Activated T-cell treated with anti-CD3 and anti-CD28 coated beads for 4 hours (primary cell): ENCODE measurements at places on chromosomes 5 and 9.

GRCh38 chr5:96659170-96659569 lies 3.0 kb upstream of the CAST start:
- DNase-seq, result no peak

- DNase-seq, result no peak
Measured at GRCh38 chr9:105672711-105673234, 10.5 kb downstream of the TAL2 start.

DNA sequence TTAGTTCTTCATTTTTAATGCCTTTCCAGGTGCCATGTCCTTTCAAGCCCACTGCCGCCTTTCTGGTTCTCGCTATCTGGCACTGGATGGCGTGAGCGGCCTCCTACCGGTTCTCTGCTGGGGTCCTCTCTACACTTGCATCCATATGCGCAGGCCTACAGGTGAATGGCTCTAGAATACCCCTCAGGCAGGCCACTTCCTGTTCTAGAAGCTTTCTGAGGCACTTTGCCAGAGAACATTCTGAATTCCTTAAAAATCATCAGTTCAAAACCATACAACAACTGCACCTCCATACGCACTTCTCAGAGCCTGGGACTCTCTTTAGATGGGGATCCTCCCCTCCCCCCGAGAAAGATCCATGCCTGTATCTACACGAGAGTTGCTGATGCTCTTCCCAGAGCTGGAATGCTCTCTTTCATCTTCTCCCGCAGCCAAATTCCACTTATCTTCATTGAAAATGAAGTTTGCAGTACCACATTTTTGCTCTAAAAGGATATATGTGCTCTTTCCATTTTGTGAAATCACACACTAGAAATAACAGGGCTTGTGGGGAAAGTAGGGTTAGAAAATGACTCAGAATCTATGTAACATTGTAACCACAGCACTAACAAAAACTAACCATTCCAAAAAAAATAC lies 1.4 kb upstream of the LHFPL2 start:
- DNase-seq, result no peak

DNA sequence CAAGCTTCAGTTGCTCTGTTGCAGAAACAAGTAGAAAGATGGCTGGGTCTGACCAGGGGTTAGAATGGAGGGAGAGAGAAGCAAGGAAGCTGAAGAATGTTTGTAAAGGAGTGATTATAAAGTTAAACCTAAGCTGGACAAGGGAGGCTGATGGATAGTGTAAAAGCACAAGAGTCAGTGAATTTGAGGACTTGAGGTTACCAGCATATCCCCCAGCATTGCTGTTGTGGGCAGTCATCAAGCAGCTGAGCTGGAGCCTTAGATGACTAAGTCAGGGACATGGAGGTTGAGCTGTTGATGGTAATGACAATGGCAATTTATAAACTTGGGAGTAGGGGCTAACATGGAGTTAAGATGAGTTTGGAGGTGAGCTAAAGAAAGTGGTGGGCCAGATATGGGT lies 131.5 kb downstream of the ERCC6L2 start:
- no peak for DNase-seq

DNA sequence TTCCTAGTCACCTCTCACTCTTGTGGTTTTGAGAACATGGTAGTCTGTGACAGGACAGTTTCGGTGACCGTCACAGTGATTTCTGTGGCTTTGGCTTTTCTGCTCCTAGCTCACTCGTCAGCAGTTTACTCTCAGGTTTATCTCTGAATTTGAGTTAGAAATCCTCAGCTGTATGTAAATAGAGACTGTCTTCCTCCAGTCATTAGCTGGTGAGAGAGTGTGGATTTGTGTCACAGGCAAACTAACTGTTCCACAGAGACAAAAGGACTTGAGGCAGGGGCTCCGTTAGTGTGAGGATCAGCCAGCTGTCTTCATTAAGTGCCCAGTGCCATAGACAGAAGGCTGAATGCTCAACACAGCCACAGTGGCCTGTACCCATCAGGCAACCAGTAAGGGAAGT lies 131.4 kb downstream of the CD180 start:
- no peak for DNase-seq

DNA sequence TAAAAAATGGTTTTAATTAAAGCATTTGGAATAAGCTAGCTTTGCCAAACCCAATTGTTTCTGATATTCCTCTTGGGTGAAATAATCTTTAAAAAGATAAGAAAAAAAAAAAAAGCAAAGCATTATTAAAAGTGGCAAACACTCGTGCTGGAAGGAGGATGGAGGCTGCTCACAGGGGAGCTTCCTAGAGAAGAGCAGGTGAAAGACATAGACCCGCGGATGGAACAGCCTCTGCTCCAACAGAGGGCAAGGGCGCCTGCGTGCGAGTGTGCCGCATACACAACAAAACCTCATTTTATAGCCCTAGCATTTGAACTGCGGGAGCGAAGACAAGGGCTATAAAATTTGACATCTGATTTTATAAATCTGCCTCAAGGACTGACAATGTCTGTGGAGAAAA lies 33.4 kb upstream of the SLC25A51 start:
- no peak for DNase-seq
